IPS DF 6.9 (cell line): ENCODE measurements at places on chromosomes 2 and 18.

DNA sequence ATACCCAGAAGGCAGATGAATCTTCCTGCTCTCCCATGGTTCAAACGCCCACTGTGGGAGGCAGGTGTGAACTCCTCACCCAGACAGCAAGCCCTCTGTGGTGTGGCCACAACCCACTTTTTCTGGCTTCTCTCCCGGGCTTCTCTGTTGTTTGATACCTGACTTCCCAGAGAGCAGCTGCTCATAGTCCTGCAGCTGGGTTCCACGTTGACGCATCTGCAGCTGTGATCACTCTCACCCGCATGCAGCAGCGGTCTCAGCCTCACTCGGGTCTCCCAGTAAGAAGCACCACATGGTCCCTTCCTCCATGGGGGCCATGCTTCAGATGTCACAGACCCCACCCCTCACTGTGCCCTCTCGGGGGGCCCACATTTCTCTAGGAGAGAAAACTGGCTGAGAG, 3.5 kb downstream of the ASPRV1 start:
- no peaks in the 10 kb centered on the region for H3K36me3 ChIP-seq
- H3K27me3 ChIP-seq = no peaks in the 10 kb centered on the region
- H3K4me3 ChIP-seq = no peak overlapping the region
- H3K27ac ChIP-seq = no peak overlapping the region

- H3K4me3 ChIP-seq = no peak overlapping the region
- H3K36me3 ChIP-seq = no peaks in the 10 kb centered on the region
- DNase-seq = no peak
- H3K27me3 ChIP-seq = no peaks in the 10 kb centered on the region
- no peaks in the 10 kb centered on the region for H3K4me1 ChIP-seq
- no peak overlapping the region for H3K27ac ChIP-seq
Measured at GRCh38 chr2:6103949-6104348, 411.8 kb downstream of the SOX11 start.

DNA sequence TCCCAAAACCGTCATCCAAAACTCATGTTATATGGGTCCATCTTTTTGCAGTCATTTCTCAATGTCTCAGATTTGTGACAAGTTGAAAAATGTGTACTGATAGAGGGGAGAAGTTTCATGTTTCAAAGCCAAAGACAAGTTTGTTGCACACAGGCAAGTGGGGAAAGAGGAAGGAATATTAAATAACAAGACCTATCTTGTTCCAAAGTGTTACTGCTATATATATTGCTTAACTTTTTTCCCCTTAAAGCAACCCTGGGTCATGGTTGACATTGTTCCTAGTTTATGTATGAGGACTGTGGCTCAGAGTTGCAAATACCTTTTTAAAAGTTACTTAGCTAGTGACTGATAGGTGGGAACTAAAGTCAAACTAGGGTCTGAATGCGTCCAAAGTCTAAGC, 1.7 kb downstream of the ITGA4 start:
- DNase-seq = no peak
- no peak overlapping the region for H3K4me3 ChIP-seq
- H3K27me3 ChIP-seq = peaks cover 16% of the 10 kb centered on the region
- peaks cover 3% of the 10 kb centered on the region; the same call in 1 of the 2 replicates for H3K4me1 ChIP-seq
- no peak overlapping the region for H3K27ac ChIP-seq

GRCh38 chr2:25960920-25961319, 21.4 kb downstream of the KIF3C start:
- H3K27ac ChIP-seq = no peak overlapping the region
- no peaks in the 10 kb centered on the region for H3K4me1 ChIP-seq
- no peak overlapping the region for H3K4me3 ChIP-seq
- H3K36me3 ChIP-seq = no peaks in the 10 kb centered on the region
- H3K27me3 ChIP-seq = no peaks in the 10 kb centered on the region
- DNase-seq = no peak

GRCh38 chr18:79400091-79400590, 4.4 kb downstream of the NFATC1 start:
- no peaks in the 10 kb centered on the region for H3K36me3 ChIP-seq
- peaks cover 7% of the 10 kb centered on the region; the same call in 1 of the 2 replicates for H3K4me1 ChIP-seq
- DNase-seq = no peak
- peak overlapping the region; percentile 67; the same call in 1 of the 2 replicates for H3K4me3 ChIP-seq

DNA sequence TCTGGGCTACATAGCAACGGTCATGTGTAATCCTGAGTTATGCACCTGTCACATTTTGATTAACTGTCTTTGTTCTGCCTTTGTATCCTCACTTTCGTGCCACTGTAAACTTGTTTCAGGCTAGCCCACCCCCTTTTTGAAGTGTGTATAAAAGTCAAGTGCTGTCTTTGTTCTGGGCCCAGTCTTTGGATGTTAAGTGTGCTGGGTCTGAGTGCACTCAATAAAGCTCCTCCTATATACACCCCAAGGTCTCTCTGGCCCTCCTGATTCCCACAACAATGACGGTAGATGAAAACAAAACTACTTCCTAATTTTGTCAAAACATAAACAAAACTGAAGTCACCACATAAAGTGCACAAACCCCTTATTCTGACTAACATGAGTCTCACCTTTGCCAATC, 633.4 kb downstream of the DSC3 start:
- H3K4me3 ChIP-seq = no peak overlapping the region
- H3K27me3 ChIP-seq = no peaks in the 10 kb centered on the region
- H3K36me3 ChIP-seq = no peaks in the 10 kb centered on the region
- H3K4me1 ChIP-seq = no peaks in the 10 kb centered on the region
- H3K27ac ChIP-seq = no peak overlapping the region
- DNase-seq = no peak

GRCh38 chr2:237590272-237591140, at the start of gene RAB17:
TSS of gene RAB17 (minus strand) at chr2:237590734. CDS start at chr2:237586154, 4,580 bp downstream.
- no peaks in the 10 kb centered on the region for H3K27me3 ChIP-seq
- H3K4me1 ChIP-seq = peaks cover 18% of the 10 kb centered on the region
- DNase-seq = no peak
- peak within 1 kb of the TSS; percentile 24 for H3K27ac ChIP-seq
- H3K36me3 ChIP-seq = no peaks in the 10 kb centered on the region

- no peak overlapping the region for H3K4me3 ChIP-seq
- peaks cover 18% of the 10 kb centered on the region for H3K4me1 ChIP-seq
- no peak overlapping the region for H3K27ac ChIP-seq
- no peaks in the 10 kb centered on the region for H3K36me3 ChIP-seq
- no peaks in the 10 kb centered on the region for H3K27me3 ChIP-seq
- no peak for DNase-seq
Measured at GRCh38 chr18:48942086-48942485, 8.7 kb downstream of the SMAD7 start.

GRCh38 chr2:30037016-30037415, 109.8 kb upstream of the YPEL5 start:
- H3K27me3 ChIP-seq = no peaks in the 10 kb centered on the region
- no peak for DNase-seq
- no peaks in the 10 kb centered on the region for H3K36me3 ChIP-seq
- H3K27ac ChIP-seq = no peak overlapping the region
- no peaks in the 10 kb centered on the region for H3K4me1 ChIP-seq
- H3K4me3 ChIP-seq = no peak overlapping the region

GRCh38 chr2:38419499-38419898, 42.4 kb upstream of the ATL2 start:
- no peak overlapping the region for H3K27ac ChIP-seq
- no peak overlapping the region for H3K4me3 ChIP-seq
- H3K4me1 ChIP-seq = 0 out of 2 replicates have a peak, but pooled peaks cover 1% of the 10 kb centered on the region
- no peaks in the 10 kb centered on the region; the same call in 1 of the 2 replicates for H3K27me3 ChIP-seq
- no peak for DNase-seq
- no peaks in the 10 kb centered on the region for H3K36me3 ChIP-seq

- H3K4me3 ChIP-seq = no peak overlapping the region
- H3K27me3 ChIP-seq = no peaks in the 10 kb centered on the region
- H3K4me1 ChIP-seq = no peaks in the 10 kb centered on the region
- no peak for DNase-seq
- no peak overlapping the region for H3K27ac ChIP-seq
Measured at GRCh38 chr18:66873899-66874298, 270.0 kb upstream of the CDH19 start.

GRCh38 chr2:31222071-31222470, 4.8 kb upstream of the CAPN14 start:
- no peak overlapping the region for H3K4me3 ChIP-seq
- no peaks in the 10 kb centered on the region for H3K27me3 ChIP-seq
- H3K4me1 ChIP-seq = no peaks in the 10 kb centered on the region
- DNase-seq = no peak
- no peaks in the 10 kb centered on the region for H3K36me3 ChIP-seq
- no peak overlapping the region for H3K27ac ChIP-seq

DNA sequence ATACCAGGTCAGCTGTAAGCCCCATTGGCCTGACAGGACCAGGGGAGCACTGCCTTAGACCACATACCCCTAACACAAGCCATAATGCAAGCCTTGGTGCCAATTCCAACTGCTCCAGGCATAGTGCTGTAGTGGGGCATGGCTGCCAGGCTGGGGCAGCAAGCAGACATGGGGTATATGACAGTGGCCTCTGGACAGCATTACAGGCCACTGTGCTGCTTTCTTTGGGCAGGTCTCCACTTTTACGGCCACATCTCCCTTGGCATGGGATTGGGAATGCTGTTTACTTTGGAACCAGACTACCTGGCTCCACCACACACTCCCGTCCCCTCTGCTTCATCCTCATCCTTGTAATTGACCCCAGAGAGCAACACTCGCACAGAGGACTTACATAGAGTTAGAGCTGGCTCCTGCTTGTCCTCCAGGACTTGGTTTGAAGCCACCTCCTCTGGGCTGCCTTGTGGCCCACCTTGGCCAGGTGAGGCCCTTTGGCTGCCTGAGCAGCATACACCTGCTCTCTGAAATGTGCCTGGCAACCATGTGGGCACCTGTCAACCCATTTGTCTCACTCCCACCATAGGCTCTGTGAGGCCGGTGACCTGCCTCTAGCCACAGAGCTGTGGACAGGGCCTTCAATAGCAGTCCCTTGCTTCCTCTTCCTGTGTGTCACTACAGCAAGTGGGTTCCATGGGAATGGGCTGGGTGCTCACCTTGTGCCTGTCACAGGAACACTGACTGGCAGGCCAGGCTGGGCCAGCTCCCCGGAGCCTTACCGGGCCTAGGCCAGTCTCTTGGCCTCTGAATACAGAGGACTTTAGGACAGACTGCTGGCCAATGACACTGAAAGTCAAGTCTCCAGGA, 262.6 kb upstream of the HS6ST1 start:
- no peaks in the 10 kb centered on the region for H3K36me3 ChIP-seq
- H3K27me3 ChIP-seq = no peaks in the 10 kb centered on the region
- no peak overlapping the region for H3K27ac ChIP-seq
- no peaks in the 10 kb centered on the region for H3K4me1 ChIP-seq
- no peak overlapping the region for H3K4me3 ChIP-seq

DNA sequence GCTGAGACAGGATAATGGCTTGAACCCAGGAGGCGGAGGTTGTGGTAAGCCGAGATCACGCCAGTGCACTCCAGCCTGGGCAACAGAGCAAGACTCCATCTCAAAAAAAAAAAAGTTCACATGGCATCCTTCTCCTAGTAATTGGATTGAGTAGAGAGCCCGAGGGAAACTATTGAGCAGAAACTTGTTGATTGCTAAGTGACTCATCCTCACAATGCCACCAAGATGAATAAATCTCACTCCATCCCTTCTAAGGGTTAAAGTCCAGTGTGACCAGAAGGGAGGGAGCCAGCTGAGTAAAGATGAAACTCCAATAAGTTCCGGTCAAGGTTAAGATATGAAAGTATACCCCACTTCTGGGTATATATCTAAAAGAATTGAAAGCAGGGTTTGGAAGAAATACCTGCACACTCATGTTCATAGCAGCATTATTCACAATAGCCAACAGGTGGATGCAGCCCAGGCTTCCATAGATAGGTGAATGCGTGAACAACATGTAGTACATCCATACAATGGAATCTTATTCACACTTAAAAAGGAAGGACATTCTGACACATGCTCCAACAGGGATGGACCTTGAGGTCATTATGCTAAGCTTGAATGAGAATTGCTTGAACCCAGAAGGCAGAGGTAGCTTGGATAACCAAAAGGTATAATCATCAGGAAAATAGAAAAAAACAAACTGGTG, 13.0 kb upstream of the FHL2 start:
- H3K27me3 ChIP-seq = no peaks in the 10 kb centered on the region
- H3K36me3 ChIP-seq = no peaks in the 10 kb centered on the region
- no peaks in the 10 kb centered on the region for H3K4me1 ChIP-seq
- no peak for DNase-seq
- H3K27ac ChIP-seq = no peak overlapping the region

DNA sequence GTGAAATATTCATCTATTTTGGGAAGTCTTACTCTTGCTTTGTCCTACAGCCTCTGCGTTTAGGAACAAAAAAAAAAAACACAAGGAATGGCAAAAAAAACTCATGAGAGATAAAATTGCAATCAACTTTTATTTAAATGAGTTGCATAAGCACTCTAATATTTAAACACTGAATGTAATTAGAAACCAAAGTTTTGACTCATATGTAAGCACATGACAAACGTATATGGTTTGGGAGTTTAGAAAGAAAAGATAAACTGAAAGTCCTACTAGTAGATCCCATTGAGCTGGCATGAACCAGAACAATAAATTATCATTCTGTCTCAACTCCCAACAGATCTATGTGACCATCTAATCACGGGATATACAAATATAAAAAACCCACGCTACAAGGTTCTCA, 44.8 kb downstream of the REV1 start:
- no peak overlapping the region for H3K4me3 ChIP-seq
- H3K36me3 ChIP-seq = no peaks in the 10 kb centered on the region
- H3K27ac ChIP-seq = no peak overlapping the region
- no peak for DNase-seq
- no peaks in the 10 kb centered on the region for H3K4me1 ChIP-seq

DNA sequence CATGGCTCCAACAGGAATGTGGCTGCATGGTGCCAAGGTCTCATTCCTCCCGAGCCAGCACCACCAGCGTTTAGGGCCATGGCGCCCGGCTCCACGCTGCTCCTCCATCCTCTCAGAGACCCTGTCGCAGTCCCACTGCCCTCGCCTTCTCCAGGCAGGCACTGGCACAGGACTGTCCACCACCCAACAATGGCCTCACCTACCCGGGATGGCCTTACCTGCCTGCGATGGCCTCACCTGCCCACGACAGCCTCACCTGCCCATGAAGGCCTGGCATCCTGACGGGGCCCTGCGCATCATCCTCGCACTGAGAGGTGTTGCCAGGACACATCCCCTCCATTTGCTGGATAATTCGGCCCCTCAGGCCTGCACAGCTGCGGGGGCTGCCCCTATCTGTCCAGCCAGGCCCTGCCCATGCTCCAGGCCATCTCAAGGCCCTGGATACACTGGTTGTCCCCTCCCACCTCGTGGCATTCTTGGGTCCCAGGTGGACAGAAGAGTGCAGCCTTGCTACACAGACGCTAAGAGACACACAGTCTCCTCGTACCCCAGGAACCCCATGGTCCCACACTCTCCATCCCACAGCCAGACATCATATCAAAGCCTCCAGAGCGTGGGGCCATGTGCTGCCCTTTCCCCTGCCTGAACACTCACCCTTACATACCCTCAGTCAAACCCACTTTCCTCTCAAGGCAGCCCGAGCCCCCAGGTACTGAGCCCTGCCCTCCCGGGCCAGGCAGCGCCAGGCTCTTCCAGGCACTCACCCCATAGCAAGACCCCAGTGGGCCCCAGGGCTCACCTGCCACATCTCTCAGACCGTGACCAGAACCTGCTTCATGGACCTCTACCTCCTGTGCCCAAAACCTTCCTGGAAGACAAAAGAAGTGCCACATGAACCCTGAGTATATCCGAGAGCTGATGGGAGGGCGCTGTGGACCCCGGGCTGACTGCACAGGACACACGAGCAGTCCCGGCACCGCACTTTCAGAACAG, 268.6 kb downstream of the EIPR1 start:
- H3K27me3 ChIP-seq = no peaks in the 10 kb centered on the region
- H3K4me1 ChIP-seq = no peaks in the 10 kb centered on the region; the same call in 1 of the 2 replicates
- H3K27ac ChIP-seq = no peak overlapping the region
- no peaks in the 10 kb centered on the region for H3K36me3 ChIP-seq
